IPS-NIHi11 (cell line): ENCODE measurements at places on chromosomes 16 and 17.

DNA sequence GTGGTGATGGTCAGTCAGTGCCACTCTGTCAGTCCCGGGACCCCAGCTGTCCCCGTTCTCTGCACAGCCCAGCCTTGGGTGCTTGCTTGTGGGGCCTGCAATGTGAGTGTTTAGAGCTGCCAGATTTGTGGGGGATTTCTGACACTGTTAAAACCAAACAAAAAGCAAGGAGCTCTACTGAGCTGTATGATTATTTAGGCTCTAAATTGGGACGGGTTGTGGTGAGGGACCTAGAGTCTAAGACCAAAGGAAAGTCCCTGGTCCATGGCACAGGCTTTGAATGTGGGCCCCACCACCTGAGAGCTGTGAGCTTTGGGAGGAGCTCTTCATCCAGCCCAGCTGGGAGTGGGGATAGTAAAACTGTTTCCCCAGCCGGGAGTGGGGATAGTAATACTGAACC lies 63.3 kb downstream of the KSR1 start:
- DNase-seq, result no peak

- DNase-seq, result no peak
These were observed at the start of gene SPNS3 for GRCh38 chr17:4433515-4434031. Gene SPNS3, plus strand, starts transcription at chr17:4433940. Its CDS starts 28 bp downstream, at chr17:4433968.

- DNase-seq, result no peak
These were observed 96.9 kb upstream of the ADAMTS18 start for GRCh38 chr16:77531752-77532151.

DNA sequence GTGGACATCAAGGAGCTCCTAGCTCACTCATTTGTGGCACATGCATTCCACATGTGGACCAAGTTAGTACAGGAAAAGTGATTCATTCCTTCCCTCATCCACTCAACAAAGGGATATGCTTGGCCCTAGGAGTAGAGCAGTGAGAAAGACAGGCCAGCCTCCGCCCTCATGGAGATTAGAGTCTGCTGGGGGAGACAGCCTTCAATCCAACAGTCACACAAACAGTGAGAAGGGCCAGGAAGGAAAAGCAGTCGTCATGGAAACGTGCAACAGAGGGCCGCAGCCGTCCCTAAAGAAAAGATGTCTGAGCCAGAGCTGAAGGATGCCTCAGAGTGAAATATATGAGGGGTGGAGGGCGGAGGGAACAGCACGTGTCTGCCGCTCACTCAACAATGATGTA lies 109.9 kb downstream of the VPS53 start:
- no peak for DNase-seq

- DNase-seq, result no peak
These were observed 378.4 kb upstream of the ASIC2 start for GRCh38 chr17:33671491-33671890.

GRCh38 chr16:84662471-84662870 lies 14.2 kb downstream of the KLHL36 start:
- DNase-seq, result no peak

- DNase-seq, result no peak
These were observed 11.5 kb downstream of the SLX4 start for GRCh38 chr16:3599922-3600321.

DNA sequence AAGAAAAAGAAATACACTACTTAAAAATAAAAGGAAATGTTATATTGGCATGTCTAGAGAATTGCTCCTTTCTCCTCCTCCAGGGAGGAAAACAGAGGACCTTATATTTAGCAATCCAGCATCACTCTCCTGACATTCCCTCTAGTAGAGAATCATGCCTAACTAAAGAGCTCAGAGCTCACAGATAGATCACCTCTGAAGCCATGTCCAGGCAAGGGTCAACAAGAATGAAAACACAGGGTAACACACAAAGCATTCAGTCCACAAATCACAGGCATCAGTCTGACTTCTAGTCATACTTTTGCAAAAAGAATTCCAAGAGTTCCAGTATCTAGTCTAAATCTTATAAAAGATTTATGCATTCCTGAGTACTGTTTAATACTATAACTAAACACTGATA lies 4.4 kb upstream of the HASPIN start:
- DNase-seq, result no peak

GRCh38 chr16:11167581-11167980 lies 88.4 kb downstream of the SOCS1 start:
- no peak for DNase-seq

DNA sequence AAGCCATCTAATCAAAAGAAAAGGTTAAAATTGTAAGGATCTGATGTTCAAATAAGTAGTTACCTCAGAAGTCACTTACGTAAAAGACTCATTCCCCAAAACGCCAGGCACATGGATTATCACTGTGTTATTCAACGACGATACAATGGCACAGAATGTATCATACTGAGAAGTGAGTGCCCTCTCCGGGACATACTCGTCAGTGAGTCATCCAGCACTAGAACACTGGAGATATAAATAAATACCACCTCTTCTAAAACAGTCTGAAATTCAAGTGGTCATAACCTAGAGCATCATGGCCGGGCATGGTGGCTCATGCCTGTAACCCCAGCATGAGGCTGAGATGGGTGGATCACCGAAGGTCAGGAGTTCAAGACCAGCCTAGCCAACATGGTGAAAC lies 24.9 kb downstream of the USP31 start:
- DNase-seq, result no peak

- no peak for DNase-seq
These were observed 99.5 kb upstream of the FA2H start for GRCh38 chr16:74874123-74874522.

DNA sequence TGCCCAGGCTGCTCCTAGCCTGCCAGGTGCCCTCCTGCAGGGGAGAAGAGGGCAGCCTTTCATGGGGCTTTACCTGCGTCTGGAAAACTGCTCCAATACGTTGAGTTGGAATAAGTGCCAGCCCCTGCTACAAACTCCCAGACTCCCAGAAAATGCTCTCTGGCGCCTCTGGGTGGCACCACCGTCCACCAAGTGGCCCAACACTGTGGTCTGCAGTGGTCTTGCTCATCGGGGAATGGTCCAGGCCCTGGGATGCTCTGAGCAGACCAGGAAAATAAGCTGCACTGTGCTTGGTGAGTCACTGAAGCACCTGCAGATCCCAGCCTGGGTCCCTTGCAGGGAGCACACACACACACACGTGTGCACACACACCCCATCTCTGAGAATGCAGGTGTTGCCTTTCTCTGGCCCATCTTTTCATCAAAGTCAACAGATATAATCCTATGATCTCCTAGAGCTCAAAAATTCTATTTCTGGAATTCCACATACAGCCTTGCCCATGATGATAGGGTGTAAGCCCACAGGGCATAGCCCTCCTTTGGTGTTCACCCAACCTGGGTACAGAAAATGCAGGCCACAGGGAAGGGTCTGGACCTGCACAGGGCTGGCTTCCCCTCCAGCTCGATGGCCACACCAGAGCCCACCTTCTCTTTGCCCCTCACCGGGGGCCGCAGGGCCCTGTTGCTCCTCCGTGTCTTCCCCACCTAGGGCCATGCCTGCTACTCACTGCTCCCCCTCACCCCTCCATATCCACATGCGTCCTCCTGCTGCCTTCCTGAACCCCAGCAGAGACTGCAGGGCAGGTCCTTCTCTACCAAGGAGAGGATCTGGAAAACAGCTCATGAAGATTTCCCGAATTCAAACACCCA lies 20.5 kb downstream of the CDIP1 start:
- DNase-seq, result peak; percentile 74

- DNase-seq, result peak; percentile 64
These were observed 15.5 kb downstream of the HIC1 start for GRCh38 chr17:2070241-2071023.

- DNase-seq, result no peak
These were observed 15.1 kb upstream of the LASP1NB start for GRCh38 chr17:38910325-38910724.

GRCh38 chr17:39927929-39928857 lies 661 bp downstream of the LRRC3C start:
- peak; percentile 72 for DNase-seq

DNA sequence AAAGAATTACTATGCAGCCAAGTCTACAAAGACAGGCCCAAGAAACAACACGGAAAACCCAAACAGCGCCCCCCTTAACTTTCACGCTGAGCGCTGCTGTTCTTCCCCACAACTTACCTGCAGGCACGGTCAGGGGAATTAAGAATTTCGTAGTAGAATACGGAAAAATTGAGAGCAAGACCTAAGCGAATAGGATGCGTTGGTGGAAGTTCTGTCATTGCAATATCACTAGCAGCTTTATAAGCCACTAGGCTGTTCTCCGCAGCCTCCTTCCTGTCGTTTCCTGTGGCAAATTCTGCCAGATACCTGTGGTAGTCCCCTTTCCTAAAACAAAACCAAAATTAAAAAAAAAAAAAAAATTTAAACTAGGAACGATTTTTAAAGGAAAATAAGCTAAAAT lies 39.0 kb downstream of the YWHAE start:
- no peak for DNase-seq

- DNase-seq, result no peak
These were observed 7.3 kb downstream of the GJD3 start for GRCh38 chr17:40356990-40357881.

DNA sequence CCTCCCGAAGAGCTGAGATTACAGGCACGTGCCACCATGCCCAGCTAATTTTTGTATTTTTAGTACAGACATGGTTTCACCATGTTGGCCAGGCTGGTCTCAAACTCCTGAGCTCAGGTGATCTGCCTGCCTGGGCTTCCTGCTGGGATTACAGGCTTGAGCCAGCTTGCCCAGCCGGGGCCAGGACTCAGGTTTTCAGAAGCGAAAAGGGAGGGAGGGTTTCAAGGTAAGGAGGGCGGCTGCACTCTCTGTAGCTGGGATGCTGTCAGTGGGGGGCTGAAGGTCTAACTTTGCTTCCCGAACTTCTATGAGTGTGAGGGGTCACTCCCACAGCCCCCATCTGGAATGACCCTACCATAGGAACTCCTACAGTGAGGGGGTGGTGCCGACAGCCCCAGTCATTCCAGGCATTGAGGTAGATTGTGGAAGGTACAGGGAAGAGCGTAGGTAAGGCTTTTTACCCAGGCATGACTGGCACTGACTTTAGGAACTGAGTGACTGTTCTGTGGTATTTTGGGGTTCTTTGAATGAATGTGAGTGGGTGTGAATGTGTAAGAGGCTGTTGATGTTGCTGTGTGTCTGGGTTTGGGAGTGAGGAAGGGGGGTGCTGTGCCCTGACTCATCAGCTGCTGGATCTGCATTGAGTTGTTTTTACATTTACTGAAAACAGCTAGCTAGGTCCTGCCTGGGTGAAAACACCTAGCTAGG lies 3.8 kb upstream of the C1QL1 start:
- no peak for DNase-seq

DNA sequence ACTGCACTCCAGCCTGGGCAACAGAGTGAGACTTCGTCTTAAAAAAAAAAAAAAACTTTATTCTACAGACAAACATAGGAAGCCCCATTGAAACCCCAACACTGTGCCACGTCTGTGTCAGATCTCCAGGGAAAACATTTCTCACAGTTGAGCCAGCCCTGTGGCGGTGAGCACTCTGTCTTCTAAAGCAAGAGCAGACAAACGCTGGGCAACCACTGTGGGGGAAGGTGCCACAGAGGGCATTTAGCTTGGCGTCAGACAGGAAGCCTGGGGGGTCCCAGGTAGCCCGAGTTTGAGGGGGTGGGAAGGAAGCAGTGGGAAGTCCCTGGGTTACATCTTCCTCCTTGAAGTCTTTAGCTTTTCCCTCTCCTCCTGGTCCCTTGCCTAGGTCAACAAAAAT lies 16.0 kb downstream of the C17orf100 start:
- DNase-seq, result no peak

GRCh38 chr17:41322094-41322902 lies 6.8 kb upstream of the KRTAP17-1 start:
- DNase-seq, result peak; percentile 32

DNA sequence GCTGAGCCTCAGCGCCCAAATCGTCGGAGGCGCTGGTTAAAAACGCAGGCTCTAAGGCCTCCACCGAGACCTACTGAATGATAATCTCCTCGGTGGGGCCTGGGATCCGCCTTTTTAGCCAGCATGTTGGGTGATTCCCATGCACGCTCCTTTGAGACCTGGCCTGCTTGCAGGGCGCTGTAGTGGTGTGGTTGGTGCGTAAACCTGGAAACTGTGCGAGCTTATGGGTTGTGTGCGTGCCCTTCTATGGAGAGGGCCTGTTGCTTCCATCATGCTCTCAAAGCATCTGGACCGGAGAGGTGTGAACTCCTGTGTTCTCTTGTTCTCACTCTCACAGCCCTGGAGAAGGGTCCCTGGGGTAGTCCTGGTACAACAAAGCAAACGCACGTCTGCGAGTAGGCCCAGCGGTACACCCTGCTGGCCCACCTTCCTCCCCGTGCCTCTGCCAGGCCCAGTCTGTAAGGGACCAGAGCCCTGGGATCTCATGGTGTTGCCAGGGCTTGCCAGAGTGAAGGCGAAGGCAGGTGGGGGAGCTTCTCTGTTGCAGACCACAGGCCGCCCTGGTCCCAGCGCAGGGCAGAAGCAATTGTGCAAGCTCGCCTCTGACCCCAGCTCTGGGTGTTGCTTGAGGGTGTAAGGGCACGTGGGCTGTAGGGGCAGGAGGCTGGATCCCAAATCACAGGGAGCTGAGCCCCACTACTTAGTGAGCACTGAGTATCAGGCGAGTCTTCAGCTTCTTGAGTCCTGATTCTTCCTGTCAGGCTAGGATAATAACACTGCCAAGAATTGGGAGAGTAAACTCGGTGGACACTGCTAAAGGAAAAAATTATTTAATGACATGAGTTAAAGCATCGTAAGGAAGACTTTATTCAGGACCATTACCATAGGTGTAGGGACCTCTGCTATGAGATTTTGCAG lies 879 bp upstream of the LRRC75A start:
- no peak for DNase-seq

DNA sequence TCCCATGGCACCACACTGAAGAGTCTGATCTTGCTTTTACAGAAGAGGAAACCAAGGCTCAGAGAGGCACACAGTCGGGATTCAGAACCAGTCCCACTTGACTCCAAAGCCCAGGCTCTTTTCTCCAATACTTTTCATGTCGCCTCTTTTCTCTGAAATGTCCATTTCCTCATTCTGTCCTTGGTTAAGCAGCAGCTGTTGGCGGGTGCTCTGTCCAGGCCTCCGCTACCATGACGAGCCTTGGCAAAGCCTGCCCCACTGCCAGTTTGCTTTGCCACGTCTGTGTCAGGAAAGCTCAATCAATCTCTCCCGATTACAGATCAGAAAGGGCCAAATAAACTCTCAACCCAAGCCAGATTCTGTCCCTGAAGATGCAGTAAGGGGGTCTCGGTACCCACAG lies 9.1 kb upstream of the CEP295NL start:
- no peak for DNase-seq

DNA sequence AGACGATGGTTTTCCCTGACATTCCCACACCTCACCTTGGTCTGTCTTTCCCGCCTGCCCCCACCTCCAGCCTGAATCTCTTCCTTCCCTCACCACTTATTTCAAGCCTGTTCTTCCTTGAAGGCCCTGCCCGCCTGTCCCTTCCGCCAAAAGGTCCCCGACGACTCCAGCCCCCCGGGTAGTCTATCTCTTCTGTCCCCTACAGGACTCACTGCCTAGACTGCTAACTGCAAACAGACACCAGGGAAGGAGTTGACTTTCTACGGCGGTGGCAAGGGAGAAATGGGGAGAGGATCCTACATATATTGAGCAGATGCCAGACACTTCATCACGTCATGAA lies 53.7 kb downstream of the NT5M start:
- DNase-seq, result no peak
